Hematopoietic multipotent progenitor cell treated with erythropoietin and hydrocortisone succinate and interleukin-3 and kit ligand, for 4 days (in vitro differentiated cells): ENCODE measurements at places on chromosomes 7 and 10.
A peak's percentile ranks its signal among the peaks of the same experiment; 100 is the strongest.

DNA sequence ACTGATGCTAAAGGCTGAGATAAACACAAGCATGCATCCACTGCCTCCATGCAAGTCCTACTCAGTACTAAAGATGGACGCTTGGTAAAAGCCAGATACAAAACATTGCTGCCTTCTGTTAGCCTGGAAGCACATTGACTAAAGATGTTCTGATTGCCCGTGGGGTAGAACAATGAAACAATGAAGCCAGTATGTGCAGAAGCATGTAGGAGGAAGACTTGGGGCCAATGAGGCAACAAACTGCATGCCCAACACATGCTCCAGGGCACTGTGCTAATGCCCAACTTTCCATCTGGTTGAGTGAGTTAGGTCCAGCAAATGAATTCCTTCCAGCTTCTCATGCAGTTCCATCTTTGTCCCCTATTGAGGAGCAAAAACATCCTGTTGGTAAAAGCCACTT is 1245.5 kb downstream of the GATA3 start:
- DNase-seq: no peak

DNA sequence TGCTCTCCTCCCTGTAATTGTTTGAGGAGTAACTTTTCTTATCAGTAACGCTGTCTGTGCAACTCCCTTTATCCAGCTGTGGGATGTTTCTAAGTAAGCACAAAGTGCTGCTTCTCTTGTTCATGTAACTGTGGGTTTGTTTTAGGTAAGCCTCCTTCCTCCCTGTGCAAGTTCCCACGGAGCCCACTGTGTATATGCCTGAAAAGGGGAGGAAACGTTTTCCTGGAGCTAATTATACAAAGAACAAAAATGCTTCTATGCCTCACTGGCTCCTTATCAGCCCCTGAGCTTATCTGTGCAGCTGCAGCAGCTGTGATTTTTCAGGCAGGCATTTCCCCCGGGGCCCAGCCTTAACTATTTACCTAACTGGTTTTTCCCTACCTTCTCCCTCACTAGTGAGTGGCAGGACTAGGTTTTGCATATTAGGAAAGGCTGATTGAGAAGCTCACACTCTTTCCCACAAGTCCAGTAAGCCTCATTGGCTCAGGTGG is 593.4 kb upstream of the GHITM start:
- DNase-seq: no peak

DNA sequence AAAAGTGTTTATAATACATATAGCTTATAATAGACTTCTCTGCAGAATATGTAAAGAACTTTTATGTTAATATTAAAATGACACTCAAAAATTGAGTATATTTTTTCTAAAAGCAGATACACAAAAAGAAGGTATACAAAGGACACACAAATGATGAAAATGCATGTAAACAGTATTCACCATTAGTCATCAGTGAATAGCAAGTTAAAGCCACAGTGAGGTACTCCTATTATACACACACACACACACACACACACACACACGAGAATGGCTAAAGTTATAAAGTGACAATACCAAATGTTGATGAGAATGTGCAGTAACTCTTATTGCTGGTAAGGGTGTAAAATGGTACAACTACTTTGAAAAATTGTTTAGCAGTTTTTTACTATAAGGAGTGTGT is 92.9 kb downstream of the ITGB1 start:
- no peak for DNase-seq

DNA sequence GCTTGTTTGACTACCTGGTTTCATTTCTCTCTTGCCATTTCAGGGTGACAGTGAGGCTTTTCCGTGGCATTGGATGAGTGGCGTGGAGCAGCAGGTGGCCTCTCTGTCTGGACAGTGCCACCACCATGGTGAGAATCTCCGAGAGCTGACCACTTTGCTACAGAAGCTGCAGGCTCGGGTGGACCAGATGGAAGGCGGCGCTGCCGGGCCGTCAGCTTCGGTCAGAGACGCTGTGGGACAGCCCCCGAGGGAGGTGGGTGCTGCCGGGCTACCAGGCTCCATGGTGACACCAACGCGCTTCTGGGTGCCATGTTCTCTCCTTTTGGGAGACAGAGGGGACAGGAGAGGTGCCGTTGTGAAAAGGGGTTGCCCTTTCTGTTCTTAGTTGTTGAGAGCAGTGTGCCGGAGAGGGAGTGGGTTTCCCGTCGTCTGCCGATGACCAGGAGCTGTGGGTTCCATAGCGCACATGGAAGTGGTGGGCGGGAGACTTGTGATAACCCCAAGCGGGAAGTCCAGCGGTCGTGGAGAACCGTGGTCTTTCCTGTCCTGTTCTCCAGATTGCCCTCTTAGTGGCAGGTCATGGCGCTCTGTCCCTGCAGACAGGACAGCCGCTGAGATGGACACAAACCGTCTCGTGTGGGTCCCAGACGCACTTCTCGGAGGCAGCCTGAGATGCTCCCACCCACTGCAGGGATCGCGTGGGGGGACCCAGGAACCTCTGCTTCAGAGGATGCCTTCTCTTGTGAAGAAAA is 21.3 kb downstream of the SUN1 start:
- DNase-seq: no peak

DNA sequence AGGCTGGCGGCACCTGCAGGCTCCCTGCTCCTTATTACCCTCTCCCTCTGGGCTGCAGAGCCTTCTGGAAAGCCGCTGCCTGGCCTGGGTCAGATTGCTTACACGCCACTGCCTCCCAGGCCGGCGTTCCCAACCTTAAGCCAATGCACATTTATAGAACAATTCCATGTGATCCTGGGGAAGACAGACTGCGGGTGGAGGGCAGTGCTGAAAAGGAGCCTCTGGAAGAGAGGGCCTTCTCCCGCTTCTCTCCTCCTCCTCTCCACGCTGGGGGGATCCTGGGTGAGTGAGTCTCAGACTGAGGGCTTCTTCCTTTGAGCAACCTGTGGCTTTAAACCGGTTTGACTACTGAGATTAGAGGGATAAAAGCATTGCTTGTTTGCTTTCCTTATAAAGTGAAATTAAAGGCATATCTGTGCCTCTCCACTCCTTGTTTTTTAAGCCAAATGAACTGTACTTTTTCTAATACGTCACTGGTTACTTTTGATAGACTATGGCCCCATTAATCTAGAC is 5.5 kb downstream of the TACC2 start:
- no peak for DNase-seq

- DNase-seq: peak; percentile 62
Observed at GRCh38 chr7:107387128-107387527, 82.7 kb upstream of the GPR22 start.

DNA sequence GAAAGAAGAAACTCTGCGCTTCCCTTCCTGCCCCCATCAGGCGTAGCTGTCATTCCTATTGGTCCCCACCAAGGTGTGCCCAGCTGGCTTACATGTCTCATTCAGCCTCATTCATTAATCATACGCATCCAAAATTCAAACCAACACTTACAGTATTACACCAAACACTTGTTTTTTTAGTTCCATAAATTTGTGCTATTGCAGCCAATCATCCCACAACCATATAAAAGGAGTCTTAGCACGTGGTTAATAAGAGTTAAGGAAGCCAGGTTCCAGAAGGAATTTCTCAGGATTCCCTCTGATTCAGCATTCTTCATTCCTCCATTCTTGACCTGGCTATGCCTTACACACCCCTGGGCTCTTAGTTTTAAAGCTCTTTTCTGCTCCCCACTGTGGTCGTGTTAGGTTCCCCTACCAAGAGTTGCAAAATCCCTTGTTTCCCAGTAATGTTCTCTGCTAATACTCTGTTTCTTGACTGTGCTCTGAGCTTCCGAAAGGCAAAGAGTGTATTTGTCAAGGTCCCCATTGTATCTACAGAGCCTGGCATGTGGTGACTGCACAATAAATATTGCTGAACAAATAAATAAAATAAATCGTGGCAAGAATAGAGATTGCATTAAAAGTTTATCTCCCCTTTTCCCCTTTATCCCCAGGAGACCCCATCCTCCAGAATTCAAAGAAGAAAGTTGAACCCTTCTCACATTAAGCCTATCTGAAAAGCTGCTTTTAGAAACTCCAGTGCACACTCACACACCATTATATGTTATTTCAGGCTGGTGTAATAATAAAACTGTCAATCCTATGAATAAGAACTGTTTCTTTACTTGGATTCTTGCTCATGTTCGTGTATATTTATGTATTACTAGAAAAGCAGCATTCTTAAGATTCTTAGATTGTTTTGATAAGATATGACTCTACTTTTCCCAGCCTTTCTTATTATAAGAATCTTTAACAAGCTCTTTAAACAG is 514.4 kb downstream of the INHBA start:
- DNase-seq: no peak

DNA sequence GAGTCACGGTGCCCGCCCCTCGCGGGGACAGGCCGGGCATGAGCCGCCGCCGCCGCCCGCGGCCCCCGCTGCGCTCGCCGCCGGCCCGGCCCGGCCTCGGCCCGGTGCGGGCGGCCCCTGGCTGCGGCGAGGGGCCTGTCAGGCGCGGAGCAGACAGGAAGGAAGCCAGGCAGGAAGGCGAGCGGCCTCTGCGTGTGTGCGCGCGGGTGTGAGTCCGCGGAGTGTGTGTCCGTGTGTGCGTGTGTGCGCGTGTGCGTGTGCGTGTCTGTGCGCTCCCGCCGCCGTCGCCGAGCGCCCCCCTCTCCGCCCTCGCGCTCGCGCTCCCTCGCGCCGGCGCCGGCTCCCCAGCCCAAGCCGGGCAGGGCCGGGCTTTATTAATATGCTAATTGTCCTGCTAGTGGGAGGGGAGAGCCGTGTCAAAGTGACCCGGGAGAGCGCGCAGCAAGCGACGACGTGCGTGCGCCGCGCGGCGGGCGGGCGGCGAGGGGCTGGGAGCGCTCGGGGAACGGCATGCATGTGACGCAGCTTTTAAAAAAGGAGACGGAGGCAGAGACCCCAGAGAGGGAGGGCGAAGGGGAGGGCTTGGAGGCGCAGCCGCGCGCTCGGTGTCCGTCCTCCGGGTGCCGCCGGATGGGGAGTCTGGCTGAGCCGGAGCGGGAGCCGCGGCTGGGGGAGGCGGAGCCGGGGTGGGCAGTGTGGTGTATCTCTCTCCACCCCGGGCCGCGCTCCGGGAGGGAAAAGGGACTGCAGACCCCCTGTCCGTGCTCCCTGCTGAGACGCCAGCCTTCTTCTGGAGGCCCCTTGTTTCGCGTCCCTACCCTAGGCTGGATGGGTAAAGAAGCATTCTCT is at the start of gene LDB1:
TSS of gene LDB1 (minus strand) at position 227 of the 849 bp plus-strand sequence. CDS start 258 bp downstream, outside the sequence.
- DNase-seq: peak; percentile 95

- DNase-seq: peak; percentile 77
Observed at GRCh38 chr7:43648473-43649406, 65.8 kb downstream of the STK17A start.

DNA sequence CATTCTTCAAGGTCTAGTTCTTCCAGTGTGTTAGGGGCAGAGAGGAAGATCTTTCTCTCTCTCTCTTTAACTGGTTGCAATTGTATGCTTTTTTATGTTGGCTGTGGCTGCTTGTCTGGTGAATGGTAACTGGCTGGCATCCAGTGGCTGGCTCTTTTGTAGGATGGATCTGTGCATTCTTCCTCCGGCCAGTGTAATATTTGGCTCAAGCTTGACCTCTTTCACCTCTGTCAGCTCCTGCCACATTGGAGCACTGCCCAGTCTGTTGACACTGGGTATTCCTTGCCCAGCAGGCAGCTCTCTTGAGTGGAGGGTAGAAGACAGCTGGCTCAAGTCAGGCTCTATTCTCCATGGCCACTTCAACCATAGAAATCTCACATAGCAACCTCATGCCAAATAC is 528.3 kb downstream of the PHTF2 start:
- no peak for DNase-seq

- DNase-seq: peak; percentile 16
Observed at GRCh38 chr10:119161680-119162451, 3.6 kb downstream of the SFXN4 start.

GRCh38 chr10:83820033-83820432 is 319.3 kb upstream of the GHITM start:
- DNase-seq: no peak

- no peak for DNase-seq
Observed at GRCh38 chr10:121838149-121838548, 89.7 kb downstream of the ATE1 start.

- no peak for DNase-seq
Observed at GRCh38 chr7:43847496-43847895, 21.8 kb downstream of the MRPS24 start.

- no peak for DNase-seq
Observed at GRCh38 chr10:23694446-23694920, 255.6 kb downstream of the OTUD1 start.

DNA sequence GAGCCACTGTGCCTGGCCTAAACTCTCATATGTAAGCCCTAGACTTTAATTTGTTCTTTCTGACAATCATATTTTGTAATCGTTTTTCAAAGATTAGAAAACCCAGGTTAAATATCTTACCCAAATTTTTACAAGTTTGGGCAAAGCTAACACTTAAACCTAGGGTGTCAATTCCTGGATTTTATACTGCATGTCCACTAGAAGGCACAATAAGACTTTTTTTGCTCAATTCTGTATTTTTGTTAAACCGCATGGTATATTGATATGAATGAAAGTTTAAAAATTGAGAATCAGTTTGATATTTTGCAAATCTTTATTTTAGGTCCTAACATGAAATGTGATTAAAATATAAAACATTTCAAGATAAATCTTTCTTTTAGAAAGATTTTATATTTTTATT is 29.3 kb downstream of the DYNC2I1 start:
- peak; percentile 70 for DNase-seq

DNA sequence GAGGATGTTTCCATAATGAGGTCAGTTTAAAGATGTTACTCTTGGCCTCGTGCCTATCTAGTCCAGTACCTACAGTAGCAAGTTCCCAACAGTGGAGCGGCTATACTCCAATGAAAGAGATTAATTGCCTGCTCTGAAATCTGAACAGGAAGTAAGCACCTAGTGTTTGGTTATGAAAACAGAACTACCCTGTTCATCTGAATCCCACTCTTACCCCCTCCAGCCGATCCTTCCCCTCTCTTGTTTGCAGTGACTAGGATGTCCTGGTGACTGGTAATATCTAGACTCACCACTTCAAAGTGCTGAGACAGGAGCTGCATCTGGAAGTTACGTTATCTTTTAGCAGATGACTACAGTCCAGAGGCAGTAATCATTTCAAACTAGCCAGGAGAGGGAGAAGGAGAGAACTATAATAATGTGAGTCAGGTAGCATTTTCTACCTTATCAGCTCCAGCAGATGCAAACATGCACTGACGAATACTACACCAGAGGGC is 666.7 kb upstream of the NRP1 start:
- peak; percentile 10 for DNase-seq

DNA sequence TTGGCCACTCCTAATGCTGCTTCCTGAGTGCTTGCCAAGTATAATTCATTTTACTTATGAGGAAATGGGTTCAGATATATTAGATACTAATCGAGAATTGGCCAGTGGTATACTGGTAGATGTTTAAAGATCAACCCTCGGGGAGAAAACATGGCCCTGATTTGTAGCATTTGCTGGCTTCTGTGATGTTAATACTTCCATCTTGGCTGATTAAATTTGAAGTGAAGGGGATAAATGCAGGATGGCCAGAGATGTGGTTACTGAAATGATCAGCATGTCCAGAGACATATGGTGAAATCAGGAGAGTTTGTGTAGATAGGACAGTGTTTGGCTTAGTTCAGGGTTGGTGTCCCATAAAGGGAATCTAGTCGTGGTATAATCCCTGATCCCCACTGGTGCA is 11.2 kb downstream of the UBE2D4 start:
- no peak for DNase-seq

DNA sequence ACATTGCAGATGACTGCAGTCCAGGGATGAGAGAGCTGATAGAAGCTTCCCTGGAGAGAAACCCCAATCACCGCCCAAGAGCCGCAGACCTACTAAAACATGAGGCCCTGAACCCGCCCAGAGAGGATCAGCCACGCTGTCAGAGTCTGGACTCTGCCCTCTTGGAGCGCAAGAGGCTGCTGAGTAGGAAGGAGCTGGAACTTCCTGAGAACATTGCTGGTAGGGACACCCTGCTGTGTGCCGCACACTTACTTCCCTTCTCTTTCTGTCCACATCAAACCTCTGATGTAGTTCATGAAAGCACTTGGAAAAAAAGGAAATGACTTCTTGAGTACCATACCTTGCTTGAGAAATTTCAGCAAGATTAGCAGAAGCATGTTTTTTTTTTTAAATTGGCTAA is 25.3 kb downstream of the MAP3K8 start:
- peak; percentile 54 for DNase-seq
